Astrocyte (in vitro differentiated cells and primary cell): ENCODE measurements at places on chromosomes 2 and 18. TPM values are rescaled to one million over a fixed set of nuclear protein-coding genes. Genes with fewer than 3 reads are reported as not detected.
A peak's percentile ranks its signal among the peaks of the same experiment; 100 is the strongest.

GRCh38 chr2:176692533-176692932 lies 423.3 kb downstream of the MTX2 start:
- H3K4me1 ChIP-seq = no peaks in the 10 kb centered on the region
- H3K4me3 ChIP-seq = no peak overlapping the region
- no peaks in the 10 kb centered on the region for H3K27me3 ChIP-seq
- no peak overlapping the region for H3K27ac ChIP-seq

DNA sequence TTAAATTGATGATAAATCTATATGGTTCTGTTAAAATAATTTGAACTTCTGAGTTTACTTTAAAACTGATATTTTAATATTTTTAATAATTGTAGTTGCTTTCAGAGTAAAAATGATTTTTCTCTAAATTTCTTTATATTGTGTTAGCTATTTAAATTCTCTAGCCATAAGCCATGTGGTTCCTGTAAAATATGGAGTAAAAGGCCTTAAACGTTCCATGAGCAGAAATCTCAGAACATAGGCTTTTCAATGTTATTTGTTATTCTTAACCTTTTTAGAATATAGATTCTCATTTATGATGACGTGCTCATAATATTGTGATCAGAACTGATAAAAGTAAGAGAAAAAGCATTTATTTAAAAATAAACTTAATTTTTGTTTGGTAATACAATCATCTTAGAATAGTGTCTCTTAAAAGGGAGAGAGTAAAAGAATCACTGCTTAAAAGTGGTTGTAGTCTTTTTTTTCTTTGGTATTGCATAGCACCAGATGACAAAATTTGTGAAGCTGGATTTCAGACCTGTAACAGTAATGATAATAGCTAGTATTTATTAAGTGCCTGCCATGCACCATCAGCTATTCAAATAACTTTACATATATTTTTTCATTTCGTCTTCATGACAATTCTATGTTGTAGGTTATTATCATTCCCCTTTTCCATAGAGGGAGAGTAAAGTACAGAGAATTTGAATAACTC lies 2.7 kb downstream of the BMPR2 start:
- peaks cover 13% of the 10 kb centered on the region for H3K4me1 ChIP-seq
- H3K4me3 ChIP-seq = peak overlapping the region; percentile 94

KIF1A gene
- 20.3 and 51.2 TPM in 2 replicates for total RNA-seq

FHOD3 gene
- total RNA-seq = 5.9 and 6.1 TPM in 2 replicates
